Fibroblast of the aortic adventitia (primary cell): ENCODE measurements at places on chromosomes 3 and 15.
A peak's percentile ranks its signal among the peaks of the same experiment; 100 is the strongest.

GRCh38 chr3:61919371-61919770 is 358.0 kb downstream of the PTPRG start:
- no peak for DNase-seq

GRCh38 chr3:157116017-157116416 is 43.9 kb downstream of the CCNL1 start:
- no peak for DNase-seq

- no peak for DNase-seq
Measured at GRCh38 chr3:186569779-186570095, 783 bp upstream of the DNAJB11 start.

GRCh38 chr3:61094608-61095007 is 156.6 kb downstream of the FHIT start:
- no peak for DNase-seq

GRCh38 chr3:16205156-16205870 is 30.8 kb downstream of the GALNT15 start:
- peak; percentile 42 for DNase-seq

DNA sequence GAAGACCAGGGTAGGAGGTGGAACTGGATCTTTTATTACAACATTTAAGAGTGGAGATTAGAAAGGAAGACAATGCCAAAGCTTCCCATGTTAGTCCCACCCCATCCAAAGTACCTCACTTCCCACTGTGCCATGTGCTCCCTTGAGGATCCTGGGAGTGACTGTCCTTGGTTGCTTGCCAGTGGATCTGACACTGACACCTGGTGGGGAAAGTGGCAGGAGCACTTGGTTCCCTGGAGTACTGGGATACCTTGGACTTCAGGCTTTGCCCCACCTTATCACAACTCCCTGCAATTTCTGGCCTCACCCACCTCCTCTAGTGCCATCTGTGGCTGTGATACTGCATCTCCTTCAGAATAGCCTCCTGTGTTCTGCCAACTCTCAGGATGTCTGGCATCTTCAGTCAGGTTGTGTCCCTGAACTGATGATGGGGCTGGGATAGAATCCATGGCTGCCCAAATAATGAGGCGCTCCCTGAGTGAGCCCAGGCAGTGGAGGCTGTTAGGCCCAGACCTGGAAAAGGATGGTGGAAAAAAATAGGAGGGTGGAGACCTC is 1.3 kb downstream of the ELL3 start:
- DNase-seq = peak; percentile 30

DNA sequence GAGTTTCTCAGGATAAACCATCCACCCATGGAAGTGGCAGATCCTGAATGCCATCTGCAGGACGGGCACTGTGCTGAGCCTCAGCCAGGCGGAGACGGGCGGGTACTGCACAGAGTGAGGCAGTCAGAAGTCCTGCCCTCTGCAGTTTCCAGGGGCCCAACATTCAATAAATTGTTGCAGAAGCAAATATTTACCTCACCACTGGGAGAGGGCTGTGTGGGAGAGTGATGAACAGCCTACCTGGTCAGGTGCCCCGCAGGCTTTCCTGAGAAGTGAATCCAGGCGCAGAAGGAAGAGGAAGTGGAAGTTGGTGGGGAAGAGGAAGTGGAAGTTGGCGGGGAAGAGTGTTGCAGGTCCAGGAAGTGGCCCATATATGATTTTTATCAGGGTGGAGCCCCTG is 100.8 kb downstream of the SLCO3A1 start:
- DNase-seq = no peak

DNA sequence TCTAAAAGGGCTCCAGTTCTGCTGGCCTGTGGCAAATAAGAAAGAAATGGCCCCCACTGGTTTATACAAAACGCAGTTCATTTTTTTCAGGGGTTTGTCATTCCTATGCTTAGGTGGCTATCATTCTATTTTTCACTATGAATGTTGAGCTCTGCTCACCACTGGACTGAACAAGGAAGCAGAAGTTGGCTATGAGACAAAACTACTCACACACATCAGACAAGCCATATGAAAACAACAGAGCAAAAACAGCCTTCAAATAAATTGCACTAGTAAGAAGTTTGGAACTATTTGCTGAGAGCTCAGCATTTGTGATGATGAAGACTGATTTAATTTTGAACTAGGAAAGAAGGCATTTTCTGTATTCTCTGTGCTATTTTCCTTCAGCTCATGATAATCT is 328.5 kb downstream of the MECOM start:
- peak; percentile 53 for DNase-seq

- no peak for DNase-seq
Measured at GRCh38 chr15:64746356-64746755, 29.0 kb downstream of the RBPMS2 start.

- DNase-seq = no peak
Measured at GRCh38 chr3:5079761-5080160, 42.3 kb upstream of the ARL8B start.

DNA sequence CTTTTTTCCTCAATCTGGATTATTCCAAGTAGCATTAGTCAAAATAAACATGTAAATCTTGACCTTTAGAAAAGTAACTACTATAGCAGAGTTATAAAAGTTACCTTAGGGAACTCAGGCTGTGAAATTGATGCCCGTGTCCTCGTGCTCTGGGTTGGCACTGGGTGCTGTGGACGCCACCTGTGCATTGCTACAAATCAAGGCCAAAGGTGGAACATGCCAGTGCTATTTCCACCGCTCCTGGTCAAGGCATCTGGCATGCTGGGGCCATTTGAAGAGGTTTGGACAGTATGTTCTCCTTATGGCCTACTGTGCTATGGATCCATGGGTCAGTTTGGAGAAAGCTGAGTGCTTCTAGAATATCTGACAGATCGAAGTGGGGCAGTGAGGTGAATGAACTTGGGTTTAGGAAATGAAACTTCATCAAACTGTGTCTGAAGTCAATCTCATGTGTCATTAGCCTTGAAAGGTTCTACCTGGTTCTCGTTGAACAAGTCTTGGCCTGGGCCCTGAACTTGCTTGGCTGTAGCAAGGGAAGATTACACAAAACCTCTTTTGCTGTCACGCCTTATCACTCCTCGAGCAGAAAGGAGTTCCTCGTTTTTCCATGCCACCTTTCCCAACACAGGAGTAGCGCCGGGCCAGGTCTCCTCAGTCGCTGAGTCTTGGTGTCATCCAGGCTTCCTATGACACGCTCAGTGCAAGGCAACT is 397.6 kb upstream of the RGMA start:
- no peak for DNase-seq

DNA sequence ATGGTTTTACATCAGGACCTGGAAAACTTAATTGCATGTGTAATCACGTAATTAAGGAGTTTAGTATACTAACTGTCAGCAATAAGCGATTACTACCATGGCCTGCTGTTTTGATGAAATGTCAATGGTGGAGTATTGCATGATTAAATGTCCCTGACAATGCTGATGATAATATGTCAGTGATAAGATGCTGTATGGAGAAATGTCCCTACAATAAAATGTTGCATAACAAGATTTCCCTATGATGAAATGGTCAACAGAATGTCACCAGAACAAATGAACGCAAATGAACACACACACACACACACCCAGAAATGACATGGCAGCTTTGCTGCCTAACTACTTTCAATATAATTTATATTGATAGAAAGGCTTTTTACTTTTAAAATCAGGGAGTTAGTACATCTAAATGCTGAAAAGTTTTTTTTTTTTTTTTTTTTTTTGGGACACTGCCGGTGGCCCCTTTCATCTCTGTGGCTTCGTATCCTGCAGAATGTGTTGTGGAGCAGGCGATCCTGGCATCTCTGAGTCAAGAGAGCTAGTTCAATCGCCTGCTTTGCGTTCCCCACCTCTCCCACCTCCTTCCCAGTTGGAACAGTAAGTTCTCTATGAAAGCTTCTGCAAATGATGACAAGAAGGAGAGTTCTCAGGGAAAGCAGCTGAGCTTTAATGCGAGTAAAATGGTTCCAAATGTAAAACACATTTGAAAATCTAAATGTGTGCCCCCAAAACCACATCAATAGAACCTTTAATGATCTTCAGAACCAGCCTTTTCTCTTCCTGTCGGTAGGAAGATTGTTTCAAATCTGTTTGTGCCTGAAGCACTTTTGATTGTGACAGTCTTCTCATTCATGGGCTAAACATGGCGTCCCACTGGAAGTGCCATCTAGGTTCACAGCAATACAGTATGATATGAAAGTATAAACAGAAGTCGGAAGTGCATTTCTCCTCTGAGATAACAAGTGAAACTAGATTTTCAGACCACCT is 170.1 kb upstream of the GBE1 start:
- DNase-seq = no peak

GRCh38 chr15:74124759-74125158 is 5.6 kb upstream of the ISLR2 start:
- DNase-seq = no peak

- DNase-seq = peak; percentile 57
Measured at GRCh38 chr3:55501905-55502304, 14.8 kb upstream of the WNT5A start.

DNA sequence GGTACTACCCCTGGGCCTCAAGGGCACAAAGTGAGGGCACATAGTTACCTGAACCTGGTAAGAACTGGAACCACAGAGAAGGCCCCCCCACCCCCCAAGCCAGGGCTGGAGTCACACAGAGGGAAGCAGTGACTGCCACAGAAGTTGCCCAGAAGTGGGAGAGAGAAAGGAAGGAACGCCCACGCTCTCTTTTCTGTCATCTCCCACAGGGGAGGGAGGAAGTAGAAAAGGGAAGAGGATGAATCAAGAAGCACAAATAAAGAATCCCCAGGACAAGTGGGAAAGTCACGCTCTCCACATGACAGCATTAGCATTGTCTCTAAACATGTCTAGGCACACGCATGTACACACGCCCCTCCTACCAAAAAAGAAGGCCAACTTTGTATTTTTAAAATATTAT is 114.7 kb upstream of the FRMD4B start:
- DNase-seq = no peak

GRCh38 chr3:10337323-10338163 is 16.6 kb upstream of the SEC13 start:
- no peak for DNase-seq

- no peak for DNase-seq
Measured at GRCh38 chr3:9855594-9855993, 11.8 kb upstream of the RPUSD3 start.

GRCh38 chr15:74203914-74204431 is 1.4 kb upstream of the STRA6 start:
- DNase-seq = peak; percentile 93

DNA sequence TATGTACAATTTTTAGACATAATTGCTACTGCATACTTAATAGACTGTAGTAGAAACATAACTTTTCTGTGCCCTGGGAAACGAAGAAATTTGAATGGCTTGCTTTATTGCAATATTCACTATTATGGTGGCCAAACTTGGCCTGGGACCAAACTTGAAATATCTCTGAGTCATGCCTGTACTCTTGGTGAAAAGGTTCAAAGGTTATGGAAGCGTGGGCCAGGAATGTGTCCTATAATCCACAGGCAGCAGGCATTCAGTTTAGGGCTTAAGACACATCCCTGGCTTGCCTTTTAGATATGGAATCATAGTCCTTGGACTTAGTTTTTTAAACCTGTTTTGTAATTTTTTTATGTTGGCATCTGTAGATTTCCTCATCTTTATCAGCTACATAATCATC is 124.3 kb downstream of the LRIG1 start:
- peak; percentile 89 for DNase-seq

DNA sequence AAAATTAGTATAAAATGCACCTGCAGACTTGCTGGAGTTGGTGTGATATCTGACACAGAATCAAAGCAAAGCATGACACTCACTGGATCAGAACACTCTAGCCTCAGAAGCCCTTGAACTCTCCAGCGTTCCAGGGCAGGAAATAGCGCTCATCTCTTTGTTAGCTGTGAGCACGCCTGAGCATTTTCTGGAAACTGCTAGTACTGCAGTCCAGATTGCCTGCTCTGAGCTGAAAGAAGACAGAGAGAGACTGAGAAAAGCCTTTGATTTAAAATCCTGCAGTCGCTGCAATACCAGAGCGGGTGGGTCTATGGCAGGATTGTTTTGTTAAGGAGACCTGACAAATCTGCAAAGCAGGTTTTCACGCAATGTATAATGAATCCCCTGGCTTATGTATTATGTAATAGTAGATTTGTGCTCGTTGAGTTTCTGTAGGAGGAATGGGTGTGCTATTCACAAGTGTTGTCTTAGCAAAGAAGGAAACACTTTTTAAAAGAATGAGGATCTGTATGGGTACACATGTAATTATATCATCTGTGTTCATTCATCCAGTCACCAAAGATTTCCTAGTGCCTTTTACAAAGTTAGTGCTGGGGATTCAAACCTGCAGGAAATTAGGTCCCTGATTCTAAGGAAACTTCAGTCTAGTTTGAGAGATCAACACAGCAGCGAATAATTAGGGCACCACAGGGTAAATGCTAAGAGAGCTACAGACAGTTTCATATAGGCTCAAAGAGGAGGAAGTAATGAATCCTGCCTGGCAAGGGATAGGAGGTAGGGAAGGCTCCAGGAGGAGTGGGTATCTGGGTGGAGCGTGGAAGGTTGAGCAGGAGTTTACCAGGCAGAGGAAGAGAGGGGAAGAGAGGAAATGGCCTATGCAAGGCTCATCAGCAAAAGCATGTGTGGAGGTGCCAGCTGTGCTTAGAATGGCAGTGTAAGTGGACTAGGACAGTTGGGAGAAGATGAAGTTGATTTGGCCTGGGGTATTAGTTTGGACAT is 26.1 kb upstream of the MGLL start:
- DNase-seq = peak; percentile 33

GRCh38 chr3:5264093-5264600 is 76.6 kb downstream of the EDEM1 start:
- DNase-seq = no peak

GRCh38 chr3:44476181-44476611 is 1.3 kb downstream of the ZNF445 start:
- DNase-seq = peak; percentile 60

DNA sequence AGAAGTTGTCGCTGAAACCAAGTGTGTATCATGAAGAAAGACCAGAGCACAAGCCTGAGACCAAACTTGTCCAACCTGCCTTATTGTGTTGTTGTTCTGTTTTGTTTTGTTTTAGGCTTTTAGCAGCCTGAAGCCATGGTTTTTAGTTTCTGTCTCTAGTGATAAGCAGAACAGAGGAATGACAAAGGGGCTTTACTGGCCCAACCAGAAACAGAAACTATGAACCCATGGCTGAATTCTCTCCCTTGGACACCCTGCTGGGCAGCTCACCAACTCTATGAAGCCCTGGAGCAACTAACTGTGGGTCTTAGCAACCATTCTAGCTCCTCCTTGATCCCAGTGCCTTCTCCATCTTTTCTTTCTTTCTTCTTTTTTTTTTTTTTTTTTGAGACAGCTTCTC is 30.3 kb downstream of the HCLS1 start:
- DNase-seq = no peak

DNA sequence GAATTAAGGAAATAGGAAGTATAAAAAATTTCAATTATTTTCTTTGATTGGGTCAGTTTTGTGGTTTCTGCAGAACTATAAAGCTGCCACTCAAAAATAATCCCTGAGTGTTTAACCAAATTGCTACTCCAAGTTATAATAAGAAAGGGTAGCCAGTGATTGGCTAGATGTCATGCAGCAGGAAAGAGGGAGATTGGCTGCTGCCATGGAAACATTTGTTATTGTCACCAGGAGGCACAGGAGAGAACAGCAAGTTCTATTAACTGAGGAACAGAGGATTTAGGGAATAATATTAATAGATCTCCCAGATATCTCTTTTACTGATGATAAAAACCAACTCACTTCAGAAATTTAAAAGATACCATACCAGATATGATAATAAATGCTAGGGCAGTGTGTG is 42.6 kb downstream of the CLDN1 start:
- no peak for DNase-seq
